ENCODE measurements at places on chromosomes 7 and 10.

- peak; percentile 13 for DNase-seq
Measured at GRCh38 chr10:78960316-78960800, 108.4 kb upstream of the ZMIZ1 start.

- DNase-seq = no peak
Measured at GRCh38 chr7:33039257-33039902, 23.2 kb downstream of the NT5C3A start.

DNA sequence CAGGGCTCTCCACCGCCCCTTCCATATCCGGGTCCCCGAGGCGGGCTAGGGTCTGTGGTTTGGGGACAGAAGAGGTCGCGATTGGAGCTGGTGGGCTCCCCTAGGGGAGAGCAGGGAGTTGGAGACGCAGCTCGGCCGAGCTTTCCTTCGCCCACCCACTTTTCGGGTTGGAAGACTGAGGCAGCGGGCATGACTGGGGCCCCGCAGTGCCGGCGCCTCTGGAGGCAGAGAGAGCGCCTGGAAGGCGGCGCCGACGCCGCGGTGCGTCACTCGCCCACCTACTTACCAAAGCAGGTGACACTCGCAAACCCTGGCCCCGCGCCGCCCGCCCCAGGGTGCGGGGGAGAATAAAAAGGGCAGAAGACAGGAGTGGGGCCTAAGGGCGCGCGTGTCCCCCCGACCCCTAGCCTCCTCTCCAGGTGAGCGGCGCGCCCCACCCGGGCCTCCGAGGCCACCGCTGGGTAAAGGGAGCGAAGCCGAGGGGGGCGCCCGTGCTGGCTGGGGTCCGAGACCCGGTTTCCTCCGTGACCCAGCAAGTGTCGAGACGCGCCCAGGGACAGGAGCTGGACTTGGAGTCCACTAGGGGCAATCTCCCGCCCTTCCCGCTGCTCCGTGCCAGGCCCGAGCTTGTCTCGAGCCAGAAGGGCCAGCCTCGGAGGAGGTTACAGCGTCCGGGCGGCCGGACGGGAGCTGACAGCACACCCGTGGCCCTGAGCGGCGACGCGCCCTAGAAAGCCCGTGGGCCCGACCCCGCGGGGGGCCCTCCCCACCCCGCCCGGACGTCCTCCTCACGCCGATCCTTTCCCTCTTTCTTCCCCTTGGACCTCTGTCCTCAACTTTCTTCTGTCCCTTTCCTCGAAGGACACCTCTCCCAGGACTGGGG is 34.4 kb upstream of the GRID1 start:
- no peak for DNase-seq

DNA sequence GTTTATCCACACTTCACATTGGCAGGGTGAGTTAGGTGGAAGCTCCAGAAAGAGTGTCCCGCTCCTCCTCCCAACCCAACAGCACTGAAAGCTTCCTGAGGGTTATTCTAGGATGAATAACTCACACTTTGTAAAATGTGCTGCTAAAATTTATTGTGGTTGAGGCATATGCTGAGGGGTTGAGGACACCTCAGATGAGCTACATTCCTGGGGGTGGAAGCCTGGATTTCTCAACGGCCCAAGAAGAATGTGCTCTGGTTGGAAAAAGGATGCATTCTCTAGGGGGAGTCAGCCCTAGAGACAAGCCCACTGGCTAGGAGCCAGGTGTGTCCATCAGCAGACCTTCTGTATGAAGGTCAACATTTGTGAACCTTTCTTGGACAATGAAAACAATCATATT is 91.5 kb upstream of the PDE1C start:
- DNase-seq = no peak

DNA sequence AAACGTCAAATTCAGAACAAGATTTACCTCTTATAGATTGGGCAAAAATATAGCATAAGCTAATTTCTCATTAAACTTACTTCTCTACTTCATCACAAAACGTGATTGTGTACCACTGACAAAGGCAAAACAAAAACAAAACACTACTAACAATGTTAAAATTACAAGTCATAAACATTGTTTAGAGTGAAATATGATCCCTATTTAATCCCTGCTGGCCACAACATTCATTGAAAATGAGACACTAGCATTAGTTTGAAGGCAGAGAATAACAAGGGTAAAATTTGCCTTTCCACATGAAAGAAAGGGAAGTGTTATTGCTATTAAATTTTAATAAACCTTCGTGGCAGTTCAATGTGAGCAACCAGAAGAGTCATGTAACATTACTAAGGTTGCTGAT is 45.0 kb downstream of the SEMA3A start:
- no peak for DNase-seq

- no peak for DNase-seq
Measured at GRCh38 chr7:75772081-75773077, at the start of gene CCL26. Gene CCL26, minus strand, starts transcription at chr7:75772211. Its CDS starts 35 bp downstream, at chr7:75772176.

GRCh38 chr10:13848520-13849445 is 262.0 kb downstream of the PRPF18 start:
- DNase-seq = no peak

- DNase-seq = no peak
Measured at GRCh38 chr7:19296617-19297016, 151.4 kb upstream of the FERD3L start.

DNA sequence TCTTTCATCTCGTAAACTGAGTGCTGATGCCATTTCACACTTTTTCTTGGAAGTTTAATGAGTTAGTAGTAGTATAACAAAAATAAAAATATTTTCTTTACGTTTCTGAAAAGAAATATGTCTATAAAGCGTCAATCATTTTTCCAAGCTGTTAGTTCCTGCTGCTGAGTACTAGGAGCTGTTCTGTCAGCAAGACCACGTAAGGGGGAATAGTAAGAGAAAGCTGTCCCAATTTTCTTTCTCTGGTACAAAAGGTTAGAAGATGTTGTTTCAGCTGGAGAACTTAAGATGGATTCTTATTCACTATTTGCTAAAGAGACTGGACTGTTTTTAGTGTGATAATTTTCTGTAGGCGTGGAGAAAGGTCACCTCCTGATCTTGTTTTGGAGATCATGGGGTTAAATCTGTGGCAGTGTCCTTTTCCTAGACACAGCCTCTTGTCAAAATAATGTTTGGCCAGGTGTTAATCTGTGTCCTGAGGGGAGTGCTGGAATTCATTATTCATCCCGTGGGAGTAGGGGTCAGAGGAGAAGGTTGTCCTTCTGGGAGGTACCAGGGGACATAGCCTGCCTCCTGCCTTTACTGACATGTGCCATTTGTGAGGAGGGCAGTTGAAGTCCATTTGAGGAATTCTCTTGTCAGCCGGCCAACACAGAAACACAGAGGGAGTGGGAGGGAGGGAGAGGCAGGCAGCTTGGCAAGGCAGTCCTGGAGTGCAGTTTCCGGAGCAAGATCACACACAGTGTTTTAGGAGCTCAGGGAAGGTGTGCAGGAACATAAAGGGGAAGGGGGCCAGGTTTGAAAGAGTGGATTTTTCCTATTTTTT is 368.7 kb downstream of the AUTS2 start:
- DNase-seq = no peak

DNA sequence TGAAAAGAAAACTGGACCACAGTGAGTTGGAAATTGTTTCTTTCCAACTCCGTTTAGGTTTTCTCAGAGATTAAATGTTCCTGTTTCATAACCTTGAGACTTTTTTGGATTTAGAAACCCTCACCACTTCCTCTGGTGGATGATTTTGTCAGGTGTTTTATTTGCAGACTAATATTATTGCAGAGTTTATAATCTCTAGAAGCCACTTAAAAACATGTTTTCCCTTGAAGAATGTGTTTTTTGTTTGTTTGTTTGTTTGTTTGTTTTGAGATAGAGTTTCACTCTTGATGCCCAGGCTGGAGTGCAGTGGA is 520 bp upstream of the MICU1 start:
- no peak for DNase-seq

DNA sequence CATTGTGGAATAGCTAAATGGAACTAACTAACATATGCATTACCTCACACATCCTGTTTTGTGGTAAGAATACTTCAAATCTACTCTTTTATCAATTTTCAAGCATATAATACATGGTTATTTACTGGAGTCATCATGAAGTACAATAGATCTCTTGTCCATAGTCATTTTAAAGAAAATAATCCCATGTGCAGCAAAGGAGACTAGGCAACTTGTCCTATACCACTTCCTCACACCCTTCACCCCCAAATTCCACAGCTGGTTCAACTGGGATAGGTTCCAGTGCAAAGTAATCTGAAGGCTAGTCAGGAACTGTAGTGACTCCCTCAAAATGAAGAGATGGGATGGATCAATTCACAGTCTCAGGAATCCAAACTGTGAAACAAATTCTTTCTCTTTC is 176.1 kb downstream of the SGMS1 start:
- DNase-seq = no peak

DNA sequence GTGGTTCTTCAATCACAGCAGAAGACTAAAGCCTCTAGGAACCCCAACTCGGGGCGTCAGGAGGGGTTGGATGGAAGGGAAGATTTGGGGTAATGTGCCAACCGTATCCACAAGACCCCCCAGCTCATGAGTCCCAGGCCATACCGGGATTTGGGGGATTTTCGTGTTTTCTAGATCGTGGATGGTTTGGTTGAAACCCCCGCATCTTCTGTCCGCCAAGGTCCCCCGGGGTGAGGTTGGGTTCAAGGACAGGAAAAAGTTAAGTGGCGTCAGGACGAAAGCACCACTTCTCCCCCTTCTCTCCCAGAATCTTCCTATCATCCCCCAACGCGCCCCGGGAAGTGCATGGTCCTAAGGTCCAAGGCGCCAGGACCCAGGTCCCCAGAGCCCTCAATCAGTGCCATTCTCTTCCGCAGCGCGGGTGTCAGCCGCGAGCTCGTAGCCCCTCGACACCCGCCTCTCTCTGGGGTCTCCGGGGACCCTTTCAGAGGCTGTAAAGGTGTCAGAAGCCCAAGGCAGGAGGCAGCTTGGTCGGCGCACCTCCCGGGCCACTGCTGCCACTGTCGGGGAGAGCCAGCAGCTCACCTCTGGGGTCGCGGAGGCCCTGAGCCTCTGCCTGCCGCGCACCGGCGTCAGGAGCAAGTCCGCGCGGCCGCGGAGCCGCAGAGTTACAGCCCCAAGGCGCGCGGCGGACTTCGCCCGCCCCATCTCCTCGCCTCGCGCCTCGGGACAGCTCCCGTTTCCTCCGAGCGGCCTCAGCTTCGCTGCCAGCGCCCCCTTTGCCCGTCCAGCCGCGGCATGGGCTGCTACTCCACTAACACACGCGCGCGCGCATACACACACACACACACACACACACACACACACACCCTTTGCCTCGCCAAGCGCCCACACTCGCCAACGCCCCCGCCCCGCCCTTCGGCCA is 1.5 kb downstream of the MKX start:
- no peak for DNase-seq

DNA sequence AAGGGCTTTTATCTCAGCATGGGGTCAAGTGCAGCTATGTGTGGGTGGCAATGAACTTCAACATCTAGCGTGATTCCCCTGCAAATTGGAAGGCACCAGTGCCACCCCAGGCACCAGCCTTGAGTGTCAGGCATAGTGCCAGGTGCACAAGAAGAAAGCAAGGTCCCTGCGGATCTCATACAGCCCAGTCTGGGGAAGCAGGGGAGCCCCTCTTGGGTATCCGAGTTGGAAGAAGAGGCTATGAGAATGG is 269.0 kb downstream of the RPS24 start:
- DNase-seq = no peak

DNA sequence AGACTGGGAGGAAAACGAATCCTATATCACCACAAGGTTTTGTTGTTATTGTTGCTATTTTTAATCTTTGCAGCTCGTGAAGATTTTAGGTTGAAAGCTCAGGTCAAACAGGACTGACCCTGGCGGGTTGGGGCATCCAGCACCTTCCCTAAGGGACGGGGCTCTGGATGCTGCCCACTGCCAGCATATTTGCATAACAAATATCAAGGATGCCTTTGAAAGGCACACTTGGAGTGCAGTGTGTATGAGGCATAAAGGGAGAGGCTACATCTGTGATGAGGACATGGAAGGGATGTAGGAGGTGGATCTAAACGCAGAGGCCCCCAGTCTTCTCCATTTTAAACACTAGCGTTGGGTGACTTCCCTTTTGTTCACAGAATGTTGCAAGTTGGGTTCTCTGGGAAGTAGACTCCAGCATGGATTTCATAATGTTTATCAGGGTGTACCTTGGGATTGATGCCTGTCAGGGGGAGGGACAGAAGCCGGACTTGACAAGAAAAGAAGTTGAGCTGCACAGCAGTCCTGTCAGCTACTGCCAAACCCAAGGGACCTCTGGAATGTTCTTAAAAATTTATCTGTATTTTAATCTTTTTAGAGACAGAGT is 181.1 kb upstream of the IMMP2L start:
- DNase-seq = no peak

- no peak for DNase-seq
Measured at GRCh38 chr7:36668080-36668479, 56.2 kb downstream of the AOAH start.

DNA sequence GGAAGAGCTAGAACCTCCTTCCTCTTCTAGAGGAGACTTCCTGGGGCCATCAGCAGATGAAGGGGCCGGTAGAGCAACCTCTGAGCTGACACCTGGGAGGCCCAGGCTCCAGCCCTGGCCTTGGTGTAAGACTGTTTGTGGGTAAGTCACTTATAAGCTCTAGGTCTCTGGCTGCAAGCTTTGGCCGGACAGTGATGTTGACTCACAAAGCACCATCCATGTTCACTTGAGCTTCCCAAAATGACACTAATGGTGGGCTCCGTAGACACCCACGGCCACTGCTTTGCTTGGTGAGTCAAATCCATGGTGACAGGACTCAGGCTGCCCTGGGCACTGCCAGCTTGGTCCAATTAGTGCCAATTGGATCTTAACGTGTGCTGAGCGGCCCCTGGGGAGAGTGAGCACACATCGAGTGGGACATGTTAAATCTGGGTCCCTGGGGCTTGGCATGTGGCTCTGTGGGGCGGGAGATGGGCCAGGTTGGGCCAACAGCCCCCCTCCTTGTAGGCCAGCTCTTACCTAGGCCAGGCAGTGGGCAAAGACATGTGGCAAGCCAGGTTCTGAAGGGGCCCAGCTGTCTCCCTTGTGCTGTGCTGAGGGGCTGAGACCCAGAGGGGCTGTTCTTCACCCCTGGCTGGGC is 16.7 kb downstream of the NEURL1 start:
- DNase-seq = no peak

DNA sequence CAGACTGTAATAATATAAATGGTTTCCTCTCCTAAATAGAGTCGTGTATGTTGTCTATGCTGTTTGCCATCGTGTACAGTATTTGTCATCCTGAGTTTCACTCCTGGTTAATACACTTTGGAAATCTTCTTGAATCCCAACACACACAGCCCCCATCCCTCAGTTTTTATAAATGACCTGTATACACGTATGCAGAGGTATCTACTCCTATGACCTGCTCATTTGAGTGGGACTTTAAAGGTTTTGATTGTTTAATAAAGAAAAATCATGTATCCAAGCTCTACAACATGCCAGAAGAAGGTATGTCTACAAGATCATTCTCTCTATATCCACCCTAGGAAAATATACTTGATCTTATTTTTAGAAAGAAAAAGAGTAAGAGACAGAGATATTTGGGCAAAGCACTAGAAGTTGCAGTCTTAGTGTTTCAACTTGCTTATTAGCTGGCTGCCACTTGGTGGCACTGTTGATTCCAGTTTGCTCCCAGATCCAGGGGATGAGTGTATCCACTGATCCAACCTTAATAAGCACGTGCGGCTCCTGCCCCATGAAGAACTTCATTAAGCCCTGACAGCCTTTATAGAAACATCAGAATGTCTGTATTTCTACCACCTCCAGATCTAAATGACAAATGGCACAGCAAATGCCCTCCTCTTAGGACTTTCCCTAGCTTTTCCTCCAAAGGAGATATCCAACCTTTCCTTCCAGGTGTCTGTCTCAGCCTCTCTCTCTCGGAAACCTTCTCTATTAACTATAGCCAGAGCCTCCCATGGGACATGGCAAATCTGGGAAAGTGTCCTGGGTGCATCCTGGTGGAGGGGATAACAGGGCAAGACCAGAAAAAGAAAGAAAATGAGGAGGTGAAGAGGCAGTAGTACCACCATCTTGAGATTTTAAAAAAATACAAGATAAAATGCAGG is 181.6 kb upstream of the NEBL start:
- DNase-seq = no peak

- DNase-seq = no peak
Measured at GRCh38 chr7:154911862-154912455, 91.0 kb downstream of the PAXIP1 start.
